ENCODE measurements at places on chromosomes 3 and 15.

DNA sequence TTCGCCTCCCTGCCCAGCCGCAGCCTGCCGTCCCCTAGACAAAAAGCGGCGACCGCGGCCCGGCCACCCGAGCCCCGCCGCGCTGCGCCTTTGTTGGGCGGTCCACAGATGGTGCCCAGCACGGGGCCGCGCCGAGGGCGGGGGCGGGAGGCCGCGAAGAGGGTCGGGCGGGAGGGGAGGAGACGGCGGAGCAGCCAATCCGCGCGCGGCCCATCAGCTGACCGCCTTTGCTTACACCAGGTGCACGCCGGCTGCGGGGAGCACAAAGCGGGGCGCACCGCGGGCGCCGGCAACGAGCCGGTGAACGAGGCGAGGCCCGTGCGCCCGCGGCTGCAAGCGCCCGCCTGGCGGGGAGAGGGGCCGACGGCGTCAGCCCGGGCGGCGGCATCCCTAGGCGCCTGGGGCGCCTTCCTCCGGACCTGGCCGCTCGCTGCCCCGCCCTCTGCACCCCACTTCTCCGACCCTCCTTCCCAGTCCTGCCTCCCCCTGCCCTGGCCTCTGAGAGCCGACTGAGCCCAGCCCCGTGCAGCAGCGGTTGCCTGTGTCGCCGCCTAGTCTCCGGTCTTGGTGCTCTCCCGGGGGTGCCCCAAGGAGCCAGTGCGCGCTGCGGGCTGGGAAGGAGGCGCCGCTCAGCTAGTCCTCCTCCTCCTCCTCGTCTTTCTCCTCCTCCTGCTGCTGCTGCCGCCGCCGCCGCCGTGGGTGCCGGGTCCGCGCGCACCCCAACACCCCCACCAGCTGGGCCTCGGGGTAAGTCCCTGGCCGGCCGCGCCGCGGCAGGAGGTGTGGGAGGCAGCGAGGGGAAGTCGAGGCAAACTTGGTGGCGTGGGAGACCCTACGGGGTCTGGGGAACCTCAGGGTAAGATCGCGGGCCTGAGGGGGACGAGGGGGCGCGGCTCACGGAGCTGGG lies at the start of gene LRRN1:
TSS of gene LRRN1 (plus strand) at position 259 of the 907 bp plus-strand sequence. CDS start 45,211 bp downstream, outside the sequence.
- peak; percentile 9 for DNase-seq

GRCh38 chr3:183653209-183654064 lies 18.0 kb downstream of the KLHL24 start:
- DNase-seq: no peak

DNA sequence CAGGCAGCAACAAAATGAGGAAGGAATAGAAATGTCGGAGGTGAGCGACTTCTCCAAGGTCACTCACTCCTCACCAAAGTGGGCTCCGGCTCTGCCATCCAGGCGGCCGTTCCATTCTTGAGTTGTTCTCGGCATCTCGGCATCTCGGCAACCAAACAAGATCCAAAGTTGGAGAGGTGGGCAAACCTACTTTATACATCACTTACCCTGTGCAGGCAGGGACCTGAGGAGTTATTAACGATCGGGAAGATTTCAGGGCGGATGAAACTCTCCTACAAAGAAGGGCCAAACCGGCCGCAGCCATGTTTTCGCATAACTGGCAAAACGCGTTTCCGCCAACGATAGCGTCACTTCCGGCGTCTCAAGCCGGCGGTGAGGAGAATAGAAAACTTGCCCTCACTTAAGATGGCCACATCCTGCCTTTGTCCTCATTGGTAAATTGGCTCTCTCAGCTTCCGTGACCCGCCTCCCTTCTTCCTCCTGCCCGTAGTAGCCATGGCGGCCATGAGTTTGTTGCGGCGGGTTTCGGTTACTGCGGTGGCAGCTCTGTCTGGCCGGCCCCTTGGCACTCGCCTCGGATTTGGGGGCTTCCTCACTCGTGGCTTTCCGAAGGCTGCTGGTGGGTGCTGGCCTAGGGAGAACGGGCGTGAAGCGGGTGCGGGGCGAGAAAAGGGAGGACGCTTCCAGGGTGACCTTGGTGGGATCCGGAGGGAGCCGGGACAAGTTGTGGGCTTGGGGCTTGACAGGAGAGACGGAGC lies at the start of the genes MRPL47 and NDUFB5:
TSS of gene MRPL47 (minus strand) at position 318 of the 758 bp plus-strand sequence. CDS start at position 304, 14 bp downstream.
TSS of gene NDUFB5 (plus strand) at position 474 of the 758 bp plus-strand sequence. CDS start at position 496, 22 bp downstream.
- peak; percentile 90 for DNase-seq

DNA sequence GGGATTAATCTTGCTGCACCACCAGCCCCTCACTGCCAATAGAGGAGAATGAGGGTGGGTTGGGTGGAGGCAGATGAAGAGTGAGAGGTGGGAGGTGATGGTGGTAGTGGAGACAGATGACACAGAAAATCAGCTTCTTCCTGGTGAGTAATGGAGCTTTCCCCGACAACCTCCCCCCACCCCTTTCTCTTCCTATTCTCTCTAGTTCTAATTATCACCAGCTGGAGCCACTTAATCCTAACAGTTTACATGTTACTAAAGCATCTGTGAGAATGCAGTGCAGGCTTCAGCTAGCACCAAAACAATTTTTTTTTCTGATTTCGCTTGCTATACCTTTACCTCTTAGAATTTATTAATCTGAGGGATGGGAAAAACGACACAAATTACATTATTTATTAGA lies 116.1 kb upstream of the DNAJC19 start:
- no peak for DNase-seq

GRCh38 chr3:101518421-101518871 lies 5.4 kb upstream of the SENP7 start:
- DNase-seq: no peak

DNA sequence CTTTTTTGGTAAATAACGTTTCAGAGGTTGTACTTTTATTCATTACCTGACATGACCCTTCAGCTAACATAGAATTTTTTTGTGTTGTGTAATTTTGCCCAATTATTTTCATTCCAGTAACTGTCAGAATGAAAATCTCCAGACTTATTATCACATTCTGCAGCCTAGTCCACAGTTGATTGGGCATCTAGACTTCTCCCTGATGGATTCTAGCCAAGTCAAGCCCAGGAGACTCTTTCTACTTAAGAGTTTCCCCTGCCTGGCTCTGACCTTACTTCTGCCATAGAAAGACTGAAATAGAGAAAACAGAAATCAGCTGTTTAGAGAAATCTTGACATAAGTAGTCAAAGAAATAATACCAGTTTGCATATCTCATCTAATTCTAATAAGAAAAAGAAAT lies 82.9 kb upstream of the CDAN1 start:
- no peak for DNase-seq

Measured in stimulated activated CD8-positive, alpha-beta memory T cell treated with anti-CD3 and anti-CD28 coated beads, Interleukin-4, amount 100 ng/mL, for 1 hour (primary cell).